ENCODE measurements at places on chromosomes 7 and 10. TPM values are rescaled to one million over a fixed set of nuclear protein-coding genes. Genes with fewer than 3 reads are reported as not detected.

DNA sequence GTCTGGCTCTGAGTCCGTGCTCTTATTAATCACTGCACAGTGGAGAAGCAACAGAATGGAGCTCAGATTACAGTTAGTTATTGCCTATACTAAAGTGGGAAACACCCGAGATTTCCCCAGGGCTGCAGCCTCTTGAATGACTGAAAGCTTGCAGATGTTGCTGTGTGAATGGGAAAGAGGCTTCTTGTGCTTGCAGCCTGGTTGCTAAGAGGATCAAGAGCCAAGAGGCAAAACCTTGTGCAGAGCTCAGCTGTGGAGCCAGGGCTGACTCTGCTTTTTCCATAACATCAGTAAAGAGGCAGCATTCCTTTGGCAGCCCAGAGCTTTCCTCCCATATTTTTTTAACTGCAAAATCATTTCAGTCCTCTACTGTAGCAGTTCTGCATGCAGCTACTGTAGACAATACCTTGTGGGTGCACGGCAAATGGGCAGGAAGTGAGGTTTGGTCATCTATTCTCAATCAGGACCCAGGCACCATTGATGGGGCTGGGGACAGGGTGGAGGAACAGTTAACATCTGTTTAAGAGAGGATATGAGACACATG lies 86.5 kb downstream of the RALA start:
- H3K36me3 ChIP-seq: no peaks in the 10 kb centered on the region
- H3K27ac ChIP-seq: no peak overlapping the region
- peak; percentile 67 for DNase-seq
- H3K4me1 ChIP-seq: peaks cover 10% of the 10 kb centered on the region
- no peak overlapping the region for H3K4me3 ChIP-seq
- H3K27me3 ChIP-seq: no peaks in the 10 kb centered on the region

DOCK1 gene
- polyA plus RNA-seq: 15.0 TPM

DNA sequence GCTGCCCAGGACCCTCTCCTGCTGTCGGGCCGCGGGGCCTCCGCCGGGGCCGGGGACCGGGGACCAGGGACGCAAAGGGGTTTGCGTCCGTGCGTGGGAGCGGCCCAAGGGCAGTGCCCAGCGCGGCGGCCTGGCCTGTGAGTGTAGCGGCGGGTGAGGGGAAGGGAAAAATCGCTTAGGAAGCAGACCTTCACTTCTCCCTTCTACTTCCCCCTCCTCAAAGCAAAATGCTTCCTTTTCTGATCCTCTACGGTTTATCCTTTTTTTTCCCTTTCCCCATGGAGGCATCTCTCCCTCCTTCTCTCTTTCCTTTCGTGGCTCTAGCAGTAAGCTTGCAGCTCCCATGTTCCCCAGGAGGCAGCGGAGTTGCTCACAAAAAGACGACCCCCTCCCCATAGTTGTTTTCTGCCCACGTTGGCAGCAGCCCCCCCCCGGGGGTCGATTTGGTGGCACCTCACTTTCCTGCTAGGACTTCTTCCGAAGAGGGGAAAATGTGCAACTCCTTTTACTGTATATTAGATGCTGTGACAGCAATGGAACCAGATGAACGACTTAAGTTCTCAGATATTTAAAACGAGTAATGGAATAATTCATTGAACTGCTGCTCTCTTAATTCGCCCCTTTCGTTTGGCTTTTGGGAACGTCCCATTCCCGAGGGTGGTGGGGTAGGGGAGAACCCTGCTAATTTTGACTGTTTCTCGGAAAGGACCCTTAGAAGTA lies 724 bp downstream of the CAPZA2 start:
- peak overlapping the region; percentile 91 for H3K4me3 ChIP-seq
- H3K4me1 ChIP-seq: peaks cover 29% of the 10 kb centered on the region
- H3K27me3 ChIP-seq: no peaks in the 10 kb centered on the region
- H3K27ac ChIP-seq: peak overlapping the region; percentile 95
- DNase-seq: no peak

PRLHR gene
- not detected for polyA plus RNA-seq

PDLIM1 gene
- 488 TPM for polyA plus RNA-seq

DNA sequence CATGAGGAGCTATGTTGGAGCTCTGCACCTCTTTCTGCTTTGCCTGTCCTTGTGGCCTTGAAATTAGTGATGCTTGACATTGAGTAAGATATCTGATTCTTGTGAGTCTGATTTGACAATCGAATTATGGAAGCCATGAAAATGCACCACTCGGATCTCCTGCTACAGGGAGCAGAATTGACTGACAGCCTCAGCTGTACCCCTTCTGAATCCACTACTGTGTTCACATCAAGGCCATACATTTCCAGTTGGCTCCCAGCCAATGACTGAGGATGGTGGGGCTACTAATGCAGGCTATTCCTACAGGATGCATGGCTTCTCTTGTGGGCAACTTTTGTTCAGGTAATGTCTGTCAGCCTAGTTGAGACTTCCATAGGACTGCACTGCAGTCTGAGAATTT lies 321.9 kb downstream of the REEP3 start:
- no peak overlapping the region for H3K4me3 ChIP-seq
- DNase-seq: no peak
- no peaks in the 10 kb centered on the region for H3K27me3 ChIP-seq
- H3K4me1 ChIP-seq: no peaks in the 10 kb centered on the region
- H3K27ac ChIP-seq: no peak overlapping the region

Data from sigmoid colon (tissue), 7 donors.